NCI-H226 (cell line): ENCODE measurements at places on chromosomes 16 and 17.

DNA sequence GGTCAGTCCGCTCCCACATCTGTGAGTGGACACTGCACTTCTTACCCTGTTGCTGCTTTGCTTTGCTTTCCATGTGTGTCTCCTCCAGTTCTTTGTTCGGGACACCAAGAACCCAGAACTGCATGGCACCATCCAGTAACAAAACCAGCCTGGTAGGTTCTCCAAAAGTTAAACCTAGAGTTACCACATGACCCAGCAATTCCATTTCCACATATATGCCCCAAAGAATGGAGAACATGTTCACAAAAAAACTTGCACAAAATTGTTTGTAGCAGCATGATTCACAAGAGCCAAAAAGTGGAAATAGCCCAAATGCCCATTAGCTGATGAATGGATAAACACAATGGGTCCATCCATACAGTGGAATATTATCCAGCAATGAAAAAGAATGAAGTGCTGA lies 10.3 kb upstream of the CCL22 start:
- no peak for DNase-seq

DNA sequence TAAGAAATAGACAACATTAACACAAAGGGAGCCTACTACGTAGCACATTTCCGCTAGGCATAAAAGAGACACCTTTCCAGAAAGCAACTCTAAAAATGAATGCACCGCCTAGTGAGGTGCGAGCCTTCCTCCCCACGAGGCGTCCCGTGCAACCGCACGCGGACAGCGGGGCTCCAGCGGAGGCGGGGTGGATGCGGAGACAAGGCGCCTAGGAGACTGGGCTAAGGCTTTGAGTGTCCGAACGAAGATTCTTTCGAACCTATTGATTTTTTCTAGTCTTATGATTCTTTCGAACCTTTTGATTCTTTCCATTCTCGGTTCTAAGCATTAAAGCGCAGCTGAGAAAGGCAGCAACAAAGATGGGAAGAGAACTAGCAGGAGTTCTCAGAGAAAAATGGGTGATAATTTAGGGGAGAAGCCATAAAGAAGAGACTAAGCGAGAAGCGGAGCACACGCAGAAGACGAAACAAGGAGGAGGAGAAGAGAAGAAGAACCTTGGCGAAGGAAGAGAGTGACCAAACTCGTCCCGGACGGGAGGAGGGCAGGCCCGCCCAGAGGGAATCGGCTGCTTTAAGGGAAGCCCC lies 394 bp upstream of the CPD start:
- DNase-seq = no peak

- no peak for DNase-seq
These were observed 154.2 kb upstream of the CDH8 start for GRCh38 chr16:62190426-62190825.

DNA sequence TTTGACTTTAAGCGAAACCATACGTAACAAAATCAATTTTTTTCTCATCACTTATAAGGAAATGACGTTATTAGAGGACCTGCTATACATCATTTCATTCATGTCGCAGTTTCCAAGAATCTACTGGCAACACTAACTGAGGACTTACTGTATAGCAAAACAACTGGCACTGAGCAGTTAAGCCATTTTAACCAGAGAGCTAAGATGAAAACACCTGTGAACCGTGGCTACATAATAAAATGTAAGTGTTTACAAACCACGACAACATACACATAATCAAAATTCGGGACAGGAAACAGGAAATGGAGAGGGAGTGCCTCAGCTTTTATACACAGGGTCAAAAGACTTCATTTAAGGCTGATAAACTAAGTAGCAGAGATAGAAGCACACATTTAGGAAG lies 29.5 kb downstream of the METTL16 start:
- no peak for DNase-seq

DNA sequence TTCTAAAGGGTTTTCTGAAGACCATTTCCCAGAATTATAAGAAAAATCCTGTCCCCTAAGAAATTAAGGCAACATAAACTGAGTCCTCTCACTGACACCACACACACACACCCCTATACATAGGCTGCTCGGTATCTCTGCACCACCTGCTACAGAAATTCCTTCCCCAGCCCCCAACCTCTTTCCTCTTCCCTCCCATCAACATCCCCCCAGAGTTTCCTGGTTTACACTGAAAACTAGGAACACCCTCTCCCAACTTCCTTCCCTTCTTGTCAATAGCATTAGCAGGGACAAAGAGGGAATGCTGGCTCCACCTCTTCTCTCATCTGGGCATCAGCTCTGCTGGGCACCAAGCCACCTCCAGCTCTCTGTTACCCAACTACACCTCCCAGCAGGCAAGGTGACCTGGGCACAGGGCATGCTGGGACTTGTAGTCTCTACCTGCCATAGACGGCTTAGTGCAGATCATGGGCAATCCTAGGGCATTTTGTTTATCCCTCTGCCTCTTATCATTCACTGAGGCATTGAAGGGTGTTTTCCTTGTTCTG lies 15.7 kb downstream of the CAVIN1 start:
- peak; percentile 79 for DNase-seq

DNA sequence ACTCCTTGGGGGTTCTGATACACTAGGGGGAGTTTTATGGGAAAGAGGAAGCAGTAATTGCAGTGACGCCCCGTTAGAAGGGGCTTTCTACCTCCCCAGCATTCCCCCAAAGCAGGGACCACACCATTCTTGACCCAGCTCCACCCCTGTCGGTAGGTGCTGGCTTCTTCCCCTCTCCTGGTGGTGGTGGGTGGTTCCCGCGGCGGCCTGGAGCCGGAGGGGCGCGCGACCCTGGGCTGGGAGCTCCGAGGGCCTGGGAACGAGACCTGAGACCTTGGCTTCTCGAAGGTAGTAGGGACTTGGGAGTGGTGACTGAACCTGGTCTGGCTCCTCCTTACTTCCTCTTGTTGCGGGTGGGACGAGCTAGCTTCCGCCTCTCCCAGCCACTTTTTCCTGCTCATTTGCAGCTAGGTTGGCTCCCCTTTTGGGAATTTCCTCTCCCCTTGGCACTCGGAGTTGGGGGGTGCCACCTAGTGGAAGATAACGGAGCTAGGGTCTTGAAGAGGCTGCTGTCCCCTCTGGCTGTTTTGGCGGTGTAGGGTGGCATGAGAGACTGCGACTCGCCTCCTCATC lies 438 bp downstream of the GRN start:
- DNase-seq = peak; percentile 47
